ENCODE measurements at places on chromosomes 5 and 9.

GRCh38 chr9:135468854-135469521, 10.6 kb upstream of the PPP1R26 start:
- no peak for DNase-seq

GRCh38 chr9:34522091-34522887, 501 bp downstream of the ENHO start:
- DNase-seq, result no peak

DNA sequence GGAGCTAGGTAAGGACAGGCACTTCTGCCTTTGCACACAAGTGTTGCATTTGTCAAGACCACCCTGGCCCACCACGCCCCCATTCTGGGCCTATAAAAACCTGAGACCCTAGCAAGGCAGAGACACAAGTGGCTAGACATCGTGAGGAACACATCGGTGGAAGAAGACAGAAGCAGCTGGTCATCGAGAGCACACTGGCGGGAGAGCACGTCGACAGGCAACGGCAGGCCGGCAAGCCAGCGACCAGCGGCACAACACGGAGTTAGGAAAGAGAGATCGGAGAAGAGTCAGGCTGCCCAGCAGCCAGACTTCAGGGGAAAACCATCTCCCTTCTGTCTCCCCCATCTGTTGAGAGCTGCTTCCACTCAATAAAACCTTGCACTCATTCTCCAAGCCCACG, 76.1 kb downstream of the HRH2 start:
- no peak for DNase-seq

GRCh38 chr5:145917288-145917687, 19.1 kb upstream of the SH3RF2 start:
- DNase-seq, result no peak

DNA sequence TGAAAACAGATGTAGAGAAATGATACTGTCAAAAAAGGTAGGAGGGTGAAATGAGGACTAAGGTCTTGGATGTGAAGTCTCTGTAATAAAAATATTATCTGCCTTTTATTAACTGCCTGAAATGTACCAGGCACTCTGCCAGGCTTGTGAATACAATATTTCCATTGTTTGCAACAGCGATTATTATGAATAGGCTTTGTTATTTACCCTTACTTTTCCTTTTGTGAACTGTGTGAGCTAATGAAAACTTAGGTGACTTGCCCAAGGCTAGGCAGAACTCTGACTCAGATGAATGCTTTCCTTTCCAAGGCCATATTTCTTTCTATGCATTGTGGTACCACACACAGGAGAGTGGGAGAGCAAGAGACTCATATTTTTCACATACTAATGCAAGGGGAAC, 204.1 kb downstream of the CDH12 start:
- DNase-seq, result no peak

GRCh38 chr5:151080613-151081430, at the start of gene TNIP1:
TNIP1 (minus strand) TSS chr5:151081034; CDS start chr5:151065095, 15,939 bp downstream.
- peak; percentile 96 for DNase-seq

DNA sequence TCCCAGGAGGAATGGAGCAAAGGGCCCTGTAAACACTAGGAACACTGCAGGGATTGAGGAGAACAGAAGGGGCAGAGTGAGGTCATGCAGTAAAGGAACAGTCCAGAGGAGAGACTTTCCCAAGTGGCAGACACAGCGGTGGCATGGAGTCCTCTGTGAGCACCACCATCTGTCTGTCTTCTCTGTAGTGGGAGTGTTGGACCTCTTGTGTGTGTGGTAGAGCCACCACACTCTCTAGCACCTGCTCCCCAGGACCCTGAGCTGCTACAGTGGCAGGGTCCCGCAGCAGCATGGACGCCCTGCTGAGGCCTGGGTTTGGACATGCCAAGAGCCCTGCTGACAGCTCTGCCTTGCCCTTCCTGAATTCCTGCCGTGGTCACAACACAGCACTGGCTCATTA, 75.7 kb upstream of the LARP1 start:
- no peak for DNase-seq

- DNase-seq, result no peak
These were observed 56.1 kb downstream of the FGF18 start for GRCh38 chr5:171475596-171475995.

DNA sequence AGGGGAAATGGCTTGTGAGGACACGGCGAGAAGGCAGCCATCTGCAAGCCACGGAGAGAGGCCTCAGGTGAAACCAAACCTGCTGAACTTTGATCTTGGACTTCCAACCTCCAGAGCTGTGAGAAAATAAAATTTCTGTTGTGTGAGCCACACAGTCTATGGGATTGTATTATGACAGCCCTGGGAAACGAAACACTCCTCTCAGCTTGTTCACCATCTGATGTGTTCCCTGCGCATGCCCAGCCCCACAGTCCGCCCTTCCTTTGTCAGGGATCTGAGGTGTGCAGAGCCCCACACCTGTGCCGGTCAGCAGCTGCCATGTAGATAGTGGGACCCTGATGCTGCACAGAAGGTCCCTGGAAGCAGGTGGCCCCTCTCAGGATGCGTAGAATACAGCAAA, 34.1 kb downstream of the PLPP7 start:
- DNase-seq, result no peak

DNA sequence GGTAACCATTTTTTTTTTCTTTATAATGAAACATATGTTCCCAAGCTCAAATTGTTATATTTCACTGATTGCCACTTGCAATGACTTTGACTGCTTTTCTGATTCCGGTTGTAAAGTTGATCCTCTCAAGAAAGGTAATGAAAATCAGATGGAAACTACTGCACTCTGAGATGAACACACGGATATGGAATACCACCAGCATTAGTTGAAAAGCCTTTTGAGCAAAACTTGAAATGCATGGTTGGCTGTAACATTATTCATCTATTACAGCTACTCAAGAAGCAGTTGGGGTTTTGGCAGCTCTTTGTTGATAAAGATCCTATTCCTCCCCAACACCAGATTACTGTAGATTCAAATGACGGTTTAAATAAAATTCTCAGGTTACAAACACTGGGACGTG, 591.6 kb upstream of the DMAC1 start:
- DNase-seq, result no peak

GRCh38 chr5:73633060-73633459, 7.1 kb downstream of the ARHGEF28 start:
- DNase-seq, result peak; percentile 6

- no peak for DNase-seq
These were observed 119.7 kb downstream of the PSD2 start for GRCh38 chr5:139915266-139915665.

DNA sequence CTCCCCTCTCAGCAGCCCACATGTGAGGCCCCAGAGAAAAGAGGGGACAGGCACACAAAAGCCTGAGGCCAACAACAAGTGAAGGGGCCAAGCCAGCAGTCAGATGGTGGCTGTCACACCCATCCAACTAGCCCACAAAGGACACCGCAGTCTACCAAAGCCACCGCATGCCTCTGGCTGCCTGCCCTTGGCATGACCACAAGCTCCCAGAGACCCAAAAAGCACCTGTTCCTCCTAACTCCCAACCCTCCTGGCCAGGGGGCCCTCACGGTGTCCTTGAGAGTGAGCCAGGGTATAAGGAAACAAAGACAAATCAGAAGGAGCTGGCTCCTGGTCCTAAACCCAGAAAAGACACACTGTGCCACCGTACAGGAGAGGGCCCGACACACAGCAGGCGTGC, 77.8 kb upstream of the LRRTM2 start:
- no peak for DNase-seq

DNA sequence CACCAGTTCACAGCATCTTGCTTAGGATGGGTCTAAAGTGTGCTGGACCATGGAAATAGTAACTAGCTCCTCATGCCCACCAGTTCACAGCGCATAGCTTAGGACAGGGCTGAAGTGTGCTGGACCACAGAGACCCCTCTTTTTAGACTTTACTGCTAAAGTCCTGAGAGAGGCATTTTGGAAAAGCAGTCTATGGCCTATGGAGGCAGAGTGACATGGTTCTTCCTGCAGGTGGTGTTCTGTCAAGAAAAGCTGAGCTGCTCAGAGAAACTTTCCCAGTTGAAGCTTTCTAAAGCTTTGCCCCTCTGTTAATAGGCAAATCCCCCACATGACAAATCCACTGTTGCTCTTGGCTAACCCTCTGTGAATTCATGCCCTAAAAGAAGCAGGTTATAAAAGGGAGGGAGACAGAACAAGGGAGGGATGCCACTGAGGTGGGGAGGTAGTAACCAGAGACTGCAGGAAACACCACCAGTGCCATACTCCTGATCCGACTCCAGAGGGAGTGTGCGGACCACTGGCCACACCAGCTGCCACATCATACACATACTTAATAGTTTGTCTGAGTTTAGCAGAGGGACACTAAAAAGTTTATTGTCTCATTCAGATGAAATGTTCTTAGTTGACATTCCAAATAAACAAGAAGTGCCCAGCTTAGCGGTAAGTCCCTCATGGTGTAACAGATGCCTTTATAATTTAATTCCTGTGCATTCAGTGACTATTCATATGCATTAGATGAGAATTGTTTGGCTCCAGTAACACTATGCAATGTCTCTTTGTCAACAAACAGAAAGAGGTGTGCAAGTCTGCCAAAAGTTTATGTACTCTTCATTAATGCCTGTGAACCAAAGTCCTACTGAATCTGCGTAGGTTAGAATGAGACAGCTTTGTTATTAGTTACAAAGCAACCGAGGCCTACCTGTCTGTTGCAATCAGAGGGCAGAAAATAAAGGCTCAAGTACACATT, 236.2 kb upstream of the NFIL3 start:
- DNase-seq, result no peak

- DNase-seq, result no peak
These were observed 65.8 kb downstream of the NDUFAF2 start for GRCh38 chr5:61010467-61011454.

DNA sequence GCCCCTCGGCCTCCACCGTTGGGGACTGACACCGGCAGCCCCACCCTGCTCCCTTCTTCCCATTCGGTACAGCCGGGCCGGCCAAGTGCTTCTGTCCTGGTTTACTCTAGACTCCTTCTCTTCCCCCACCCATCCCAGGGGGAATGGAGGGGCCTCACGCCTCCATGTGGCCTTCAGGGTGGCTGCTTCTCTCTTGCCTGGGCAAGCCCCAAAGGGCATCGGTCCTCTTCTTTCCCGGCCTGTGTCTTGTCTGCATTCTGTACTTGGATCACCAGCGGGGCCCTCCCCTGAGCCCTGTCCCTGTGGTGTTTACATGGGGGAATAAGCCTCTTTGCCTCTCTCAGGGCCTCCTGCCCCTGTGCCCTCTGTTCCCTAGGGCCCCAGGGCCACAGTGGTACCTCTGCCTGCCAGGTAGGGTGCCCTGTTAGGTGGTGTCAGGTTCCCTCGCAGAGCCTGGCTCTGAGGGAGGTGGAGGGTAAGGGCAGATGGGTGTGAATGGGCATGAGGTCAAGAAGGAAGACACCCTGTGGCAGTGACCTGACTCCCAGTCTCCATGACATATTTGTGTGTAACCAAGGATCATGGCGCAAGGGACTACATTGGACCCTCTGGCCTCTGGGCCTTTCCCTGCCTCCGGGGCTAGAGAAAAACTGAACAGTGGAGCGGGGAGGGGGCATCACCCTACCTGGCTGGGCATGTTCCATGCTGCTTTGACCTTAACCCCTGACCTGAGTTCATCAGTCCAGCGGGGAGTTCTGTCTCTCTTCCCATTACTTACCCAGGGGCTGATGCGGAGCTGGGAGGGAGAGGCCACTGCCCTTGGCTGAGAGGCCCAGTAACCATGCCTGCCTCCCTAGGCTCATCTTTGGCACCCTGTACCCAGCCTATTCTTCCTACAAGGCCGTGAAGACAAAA, 1.6 kb downstream of the REEP2 start:
- no peak for DNase-seq

DNA sequence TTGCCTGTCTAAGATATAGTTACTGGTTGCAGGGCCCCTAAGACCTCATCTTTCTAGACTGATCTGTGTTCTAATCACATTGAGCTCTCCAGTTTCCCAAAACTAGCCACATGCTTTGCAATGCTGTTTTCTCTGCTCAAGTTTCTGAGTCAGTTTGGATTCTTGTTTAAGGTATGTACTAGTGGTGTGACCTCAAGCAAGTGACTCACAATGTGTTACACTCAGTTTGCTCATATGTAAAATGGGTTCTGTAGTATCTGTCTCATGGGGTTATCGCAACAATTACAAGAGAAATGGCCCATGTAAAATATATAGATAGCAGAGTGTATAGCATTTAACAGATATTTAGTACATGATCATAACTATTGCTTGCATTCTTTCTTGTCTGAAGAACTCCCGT, 153.1 kb upstream of the ELL2 start:
- no peak for DNase-seq

DNA sequence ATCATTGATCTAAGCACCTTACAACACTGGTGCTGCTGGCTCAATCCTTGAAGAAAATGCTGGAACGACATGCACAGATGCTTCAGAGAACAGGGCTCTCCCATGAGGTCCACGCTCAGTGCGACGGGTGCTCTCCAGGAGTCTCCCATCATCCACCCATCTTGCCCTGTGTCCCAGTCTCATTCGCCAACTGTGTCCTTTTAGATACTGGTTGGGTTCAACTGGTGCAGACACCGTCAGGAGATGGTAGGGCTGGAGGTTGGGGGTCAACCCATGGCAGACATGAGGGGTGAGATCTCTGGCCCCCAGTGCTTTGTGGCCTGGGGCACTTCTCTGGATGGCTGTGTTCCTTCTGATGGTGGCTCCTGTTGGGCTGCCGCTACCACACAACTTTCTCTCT, 1.6 kb upstream of the OBP2B start:
- DNase-seq, result no peak

- DNase-seq, result no peak
These were observed 89.1 kb upstream of the GLIS3 start for GRCh38 chr9:4389003-4389402.

- DNase-seq, result no peak
These were observed 1063.5 kb upstream of the DMAC1 start for GRCh38 chr9:8863069-8863468.

DNA sequence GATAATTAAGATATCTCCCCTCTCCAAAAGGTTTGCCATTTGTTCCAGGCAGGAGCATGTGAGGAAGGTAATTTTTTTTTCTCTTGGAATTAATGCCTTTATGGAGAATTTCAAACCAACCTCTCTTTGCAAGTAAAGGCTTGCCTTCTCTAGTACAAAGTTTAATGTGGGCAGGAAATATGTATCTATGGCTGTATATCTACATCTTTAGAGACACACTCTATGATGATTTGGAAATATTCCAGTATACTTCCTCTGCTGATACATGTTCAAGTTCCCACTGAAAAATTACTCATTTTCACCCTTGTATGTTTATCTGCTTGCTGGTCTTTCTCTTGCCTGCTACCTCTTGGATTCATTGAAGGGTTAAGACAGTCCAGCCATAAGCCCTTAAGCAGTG, 83.5 kb upstream of the SEMA6A start:
- no peak for DNase-seq

- no peak for DNase-seq
These were observed 12.3 kb upstream of the SPATA31D4 start for GRCh38 chr9:81915801-81916505.

GRCh38 chr5:124262470-124262869, 484.0 kb downstream of the ZNF608 start:
- no peak for DNase-seq

GRCh38 chr5:109676920-109677319, 12.8 kb upstream of the MAN2A1 start:
- no peak for DNase-seq

GRCh38 chr9:110571801-110572483, 7.6 kb downstream of the SVEP1 start:
- DNase-seq, result no peak

Data from B cell (primary cell).